ENCODE measurements at places on chromosomes 7 and 10.

DNA sequence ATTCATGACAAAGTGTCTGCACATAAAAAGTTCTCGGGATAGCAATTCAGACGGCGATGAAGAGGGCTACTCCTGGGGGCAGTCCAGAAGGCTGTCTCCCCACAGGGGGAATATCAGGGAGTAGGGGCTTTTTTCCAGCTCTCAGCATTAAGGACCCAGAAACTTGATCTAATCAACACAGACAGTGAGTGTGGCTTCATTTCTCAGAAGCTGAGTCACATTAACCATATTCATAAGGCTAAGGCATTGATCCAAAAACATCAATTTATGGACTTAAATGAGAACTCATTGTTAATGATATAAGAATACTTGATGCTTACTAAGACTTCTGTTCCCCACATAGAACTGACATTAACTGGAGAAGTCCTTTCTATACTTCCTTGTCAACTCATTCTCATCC, 87.5 kb upstream of the AOAH start:
- no peak for DNase-seq

GRCh38 chr7:50664461-50664922, 99.3 kb upstream of the DDC start:
- DNase-seq: no peak

GRCh38 chr7:491958-492713, 27.5 kb downstream of the PDGFA start:
- DNase-seq: no peak

- no peak for DNase-seq
These were observed 180.5 kb upstream of the CTBP2 start for GRCh38 chr10:125340903-125341302.

DNA sequence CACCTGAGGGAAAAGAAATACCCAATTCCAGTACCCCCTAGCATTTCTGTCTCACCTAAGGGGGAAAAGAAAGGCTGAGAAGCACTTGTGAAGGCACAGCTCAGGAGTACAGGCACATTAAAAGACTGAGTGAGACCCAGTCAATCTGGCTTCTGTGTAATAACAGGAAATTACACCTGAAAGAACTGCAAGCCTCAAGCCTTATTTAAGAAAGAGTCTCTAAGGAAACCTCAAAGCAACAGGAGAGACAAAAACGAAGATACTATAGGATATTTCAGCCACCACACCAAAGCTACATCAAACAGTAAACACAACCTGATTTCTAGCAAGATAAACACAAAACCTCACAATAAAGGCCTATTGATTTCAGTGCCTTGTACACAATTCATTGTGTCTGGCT, 69.6 kb upstream of the CDK1 start:
- DNase-seq: no peak

- DNase-seq: no peak
These were observed 718 bp upstream of the BPGM start for GRCh38 chr7:134645935-134646334.

DNA sequence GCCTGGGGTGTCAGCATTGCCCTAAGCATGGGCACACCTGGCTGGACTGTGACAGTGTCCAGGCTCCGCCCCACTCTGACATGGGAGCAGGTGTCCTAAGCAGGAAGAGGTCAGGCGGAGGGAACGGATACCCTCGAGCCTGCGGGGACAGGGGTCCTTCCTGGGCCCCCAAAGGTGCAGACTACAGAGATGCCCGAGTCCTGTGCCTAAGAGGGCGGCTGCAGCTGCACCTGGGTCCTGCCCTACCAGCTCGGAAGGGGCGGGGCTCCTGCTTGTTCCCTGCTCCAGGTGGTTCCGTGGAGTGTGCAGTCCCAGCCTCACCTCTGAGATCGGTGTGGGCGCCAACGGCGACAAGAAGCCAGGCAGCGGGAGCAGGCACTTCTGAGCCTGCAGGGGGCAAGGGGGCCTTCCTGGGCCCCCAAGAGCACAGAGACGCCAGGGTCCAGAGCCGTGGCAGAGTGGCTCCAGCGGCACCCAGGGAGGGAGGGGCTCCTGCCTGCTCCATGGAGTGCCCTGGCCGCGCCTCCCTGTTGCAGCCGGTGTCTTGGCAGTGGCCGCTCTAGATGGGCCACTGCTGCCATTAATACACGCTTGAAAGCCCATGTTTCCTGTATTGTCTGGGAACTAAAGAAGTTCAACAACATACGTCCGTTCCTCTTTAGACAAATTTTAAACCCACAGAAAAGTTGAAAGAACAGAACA, 64.5 kb upstream of the CACNA2D1 start:
- no peak for DNase-seq

GRCh38 chr10:34809796-34810195, 5.3 kb downstream of the PARD3 start:
- DNase-seq: no peak

- DNase-seq: no peak
These were observed 60.1 kb upstream of the NAMPT start for GRCh38 chr7:106344861-106345260.
